Karpas-422 (cell line): ENCODE measurements at places on chromosomes 6 and 20. TPM values are rescaled to one million over a fixed set of nuclear protein-coding genes. Genes with fewer than 3 reads are reported as not detected.

GRCh38 chr6:136761227-136761922 lies 30.9 kb downstream of the MAP3K5 start:
- no peak for DNase-seq

DNA sequence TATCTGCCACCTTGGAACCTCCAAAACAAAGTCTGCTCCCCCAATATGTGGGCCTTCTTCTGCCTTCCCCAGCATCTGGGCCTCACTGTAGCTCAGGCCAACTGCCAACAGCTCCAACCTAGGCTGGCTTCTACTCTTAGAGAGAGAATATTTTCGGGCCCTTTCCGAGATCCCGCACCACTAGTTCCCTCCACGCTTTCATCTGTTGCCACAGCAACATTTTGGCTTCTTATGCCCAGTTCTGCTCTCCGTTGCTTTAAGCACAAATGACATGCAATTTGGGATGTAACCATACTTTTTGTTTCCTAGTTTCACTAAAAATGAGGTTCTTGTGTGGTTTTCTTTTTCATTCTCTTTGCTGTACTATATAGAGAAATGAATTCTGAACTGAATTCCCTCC lies 33.6 kb downstream of the PSMB9 start:
- no peak for DNase-seq

- no peak for DNase-seq
Measured at GRCh38 chr6:30315156-30315555, 11.6 kb upstream of the TRIM39 start.

- peak; percentile 78 for DNase-seq
Measured at GRCh38 chr20:56995635-56996075, 270.8 kb downstream of the BMP7 start.

DNA sequence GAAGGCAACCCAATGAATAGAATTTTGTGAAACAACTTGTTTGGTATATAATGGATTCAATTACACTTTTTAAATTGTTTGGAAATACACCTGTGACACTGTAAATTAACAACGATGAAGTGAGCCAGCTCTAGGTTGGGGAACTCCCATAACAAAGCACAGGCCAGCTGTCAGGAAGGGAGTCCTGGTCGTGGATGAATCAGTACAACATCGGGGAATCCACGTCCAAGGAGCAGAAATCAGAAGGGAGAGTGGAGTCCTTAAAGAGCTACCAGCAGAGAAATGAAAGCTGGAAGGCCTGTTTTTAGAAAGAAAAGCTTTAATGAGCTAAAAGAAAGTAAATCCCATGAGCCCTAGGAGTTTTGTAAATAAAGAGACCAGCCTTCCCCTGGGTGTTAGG lies 223.1 kb upstream of the SLC35B3 start:
- DNase-seq, result no peak

- DNase-seq, result no peak
Measured at GRCh38 chr6:24692003-24692402, 25.1 kb downstream of the ACOT13 start.

GRCh38 chr20:16761305-16761829 lies 13.2 kb downstream of the OTOR start:
- peak; percentile 86 for DNase-seq

DNA sequence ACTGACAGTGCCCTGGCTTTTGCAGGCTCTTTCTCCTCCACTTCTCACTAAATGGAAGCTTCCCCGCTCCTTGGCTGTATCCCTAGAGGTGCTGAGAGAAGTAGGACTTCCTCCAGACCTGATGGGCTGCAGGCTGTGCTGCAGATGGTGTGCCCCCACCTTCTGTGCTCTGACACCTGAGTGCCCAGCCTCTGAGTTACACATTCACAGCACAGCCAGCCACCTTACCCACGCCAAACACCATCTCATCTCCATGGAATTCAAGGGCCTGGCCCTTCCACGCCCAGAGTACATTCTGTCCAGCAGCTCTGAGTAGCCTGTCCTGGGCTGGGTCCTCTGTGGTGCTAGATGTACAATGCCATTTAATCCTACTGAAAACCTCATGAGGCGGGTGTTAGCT lies 5.3 kb downstream of the SFTA2 start:
- no peak for DNase-seq

- DNase-seq, result no peak
Measured at GRCh38 chr6:107641071-107641470, 151.2 kb downstream of the SOBP start.

- no peak for DNase-seq
Measured at GRCh38 chr6:131288214-131288613, 152.9 kb downstream of the AKAP7 start.

- DNase-seq, result no peak
Measured at GRCh38 chr6:129096651-129097290, 213.8 kb downstream of the LAMA2 start.

The HECA gene
- total RNA-seq, result 68.8 and 90.8 TPM in 2 replicates

The MOG gene
- total RNA-seq, result not detected in 2 replicates
